Spleen (tissue), 13 donors: ENCODE measurements at places on chromosomes 11 and 22. TPM values are rescaled to one million over a fixed set of nuclear protein-coding genes. Genes with fewer than 3 reads are reported as not detected.

MPZL3 gene
- total RNA-seq = 10.7 TPM

TAF1D gene
- total RNA-seq = 244 TPM

OR2D2 gene
- total RNA-seq = 0.94 TPM

- no peak for DNase-seq
These were observed 23.5 kb upstream of the TH start for GRCh38 chr11:2194877-2195755.

- DNase-seq = peak; percentile 33
These were observed 13.2 kb downstream of the VPS37C start for GRCh38 chr11:61147791-61148620.

DNA sequence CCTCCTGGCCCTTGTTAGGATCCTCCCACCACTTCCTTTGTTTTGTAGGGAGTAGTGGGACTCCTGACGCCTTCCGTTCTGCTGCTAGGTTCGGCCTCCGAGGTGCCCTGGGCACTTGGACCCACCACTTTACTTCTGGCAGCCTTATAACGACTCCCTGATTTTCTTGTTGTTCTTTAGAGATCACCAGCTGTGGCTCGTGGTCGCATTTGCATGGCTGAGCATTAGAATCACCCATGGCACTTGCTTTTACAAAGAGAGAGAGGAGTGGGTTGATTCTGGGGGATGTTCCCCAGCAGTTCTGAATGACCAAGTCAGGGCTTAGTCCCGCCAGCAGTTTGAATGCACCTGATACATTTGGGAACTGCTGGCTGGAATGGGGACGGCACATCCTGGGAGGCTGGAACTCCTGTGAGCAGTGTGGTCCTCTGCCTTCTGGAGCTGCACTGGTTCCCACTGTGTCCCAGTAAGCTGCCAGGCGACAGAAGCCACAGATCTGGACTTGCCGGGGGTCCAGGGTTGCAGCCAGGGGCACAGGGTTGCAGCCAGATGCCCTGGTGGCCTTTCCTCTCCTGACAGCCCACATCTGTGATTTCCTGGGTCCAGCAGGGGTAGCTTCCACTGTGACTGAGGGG lies 4.1 kb downstream of the TUB start:
- DNase-seq = peak; percentile 56

DNA sequence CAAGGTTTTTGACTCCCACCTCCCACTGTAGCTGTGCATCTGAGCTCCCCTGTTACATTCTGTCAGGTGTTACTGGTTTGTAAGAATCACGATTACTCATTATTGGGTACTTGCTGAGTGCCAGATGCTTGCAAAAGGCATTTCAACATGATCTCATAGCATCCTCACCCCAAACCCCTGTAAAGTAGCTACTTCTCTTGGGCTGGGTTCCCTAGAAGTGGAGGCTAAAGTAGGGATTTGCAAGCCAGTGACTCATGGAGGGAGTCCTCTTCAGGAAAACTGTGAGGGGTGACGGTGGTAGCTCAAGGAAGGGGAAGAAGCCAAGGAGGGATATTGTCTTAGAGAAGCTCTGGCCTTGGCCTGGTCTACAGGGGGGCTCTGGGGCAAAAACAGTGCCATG lies 78.6 kb downstream of the TIMP3 start:
- no peak for DNase-seq

GRCh38 chr11:46332568-46333393 lies 14.5 kb upstream of the DGKZ start:
- peak; percentile 85 for DNase-seq

DNA sequence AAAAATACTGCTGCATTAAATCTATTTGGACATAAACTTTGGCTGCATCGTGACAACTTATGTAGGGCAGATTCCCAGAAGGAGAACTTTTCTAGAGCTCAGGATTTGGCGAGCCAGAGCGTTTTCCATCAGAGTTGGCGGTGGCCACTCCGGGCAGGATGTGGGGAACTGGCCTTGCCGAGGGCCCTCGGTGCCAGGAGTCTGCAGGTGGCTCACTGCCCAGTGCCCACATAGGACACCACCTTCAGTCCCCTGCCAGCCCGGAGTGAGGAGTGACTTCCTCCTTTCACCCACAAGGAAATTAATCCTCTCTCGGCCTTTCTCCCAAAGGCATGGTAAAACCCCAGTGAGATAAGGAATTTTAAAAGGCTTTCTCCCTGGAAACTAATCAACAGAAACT lies 1.6 kb upstream of the LGALS2 start:
- peak; percentile 84 for DNase-seq

- no peak for DNase-seq
These were observed 12.5 kb upstream of the PTPRJ start for GRCh38 chr11:47967577-47968525.

GRCh38 chr22:37610480-37611129 lies 2.0 kb downstream of the GGA1 start:
- peak; percentile 79 for DNase-seq

DNA sequence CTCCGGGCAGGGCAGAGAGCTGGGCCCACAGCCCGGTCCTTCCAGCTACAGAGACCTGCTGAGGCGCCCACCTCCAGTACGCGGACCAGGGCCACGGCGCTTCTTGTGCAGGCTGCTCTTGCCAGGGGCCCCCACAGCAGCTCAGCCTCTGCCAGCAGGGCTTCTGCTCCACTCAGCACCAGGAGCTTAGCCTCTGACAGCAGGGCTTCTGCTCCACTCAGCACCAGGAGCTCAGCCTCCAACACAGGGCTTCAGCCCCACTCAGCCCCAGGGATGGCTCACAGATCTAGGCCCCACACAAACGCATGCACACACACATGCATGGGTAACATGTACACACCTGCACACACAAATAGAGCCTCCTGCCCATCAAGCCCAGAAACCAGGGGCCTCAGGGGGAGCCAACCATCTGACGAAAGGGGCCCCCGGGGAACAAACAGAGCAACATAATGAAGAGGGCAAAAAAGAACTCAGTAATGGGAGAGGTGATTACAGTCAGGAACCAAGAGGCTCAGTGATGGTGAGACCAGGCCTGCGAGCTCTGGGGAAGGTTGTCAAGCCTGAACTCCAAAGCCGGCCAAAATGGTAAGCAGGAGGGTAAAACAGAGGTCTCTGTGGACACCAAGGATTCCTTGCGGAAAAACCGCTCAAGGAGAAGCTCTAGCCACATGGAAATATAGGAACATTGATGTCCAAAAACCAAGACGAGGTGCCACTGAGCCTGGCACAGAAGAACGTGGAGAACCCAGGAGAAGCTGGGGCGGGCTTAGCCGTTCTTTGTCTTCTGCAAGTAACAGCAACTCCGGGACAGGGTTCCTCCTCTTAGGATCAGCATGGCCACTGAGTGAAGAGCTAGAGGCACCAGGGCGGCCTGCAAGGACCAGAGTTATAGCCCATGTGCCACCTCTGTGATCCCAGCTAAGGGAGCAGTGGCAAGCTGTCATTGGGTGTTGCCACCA lies 46.5 kb downstream of the GNB1L start:
- DNase-seq = peak; percentile 65

DNA sequence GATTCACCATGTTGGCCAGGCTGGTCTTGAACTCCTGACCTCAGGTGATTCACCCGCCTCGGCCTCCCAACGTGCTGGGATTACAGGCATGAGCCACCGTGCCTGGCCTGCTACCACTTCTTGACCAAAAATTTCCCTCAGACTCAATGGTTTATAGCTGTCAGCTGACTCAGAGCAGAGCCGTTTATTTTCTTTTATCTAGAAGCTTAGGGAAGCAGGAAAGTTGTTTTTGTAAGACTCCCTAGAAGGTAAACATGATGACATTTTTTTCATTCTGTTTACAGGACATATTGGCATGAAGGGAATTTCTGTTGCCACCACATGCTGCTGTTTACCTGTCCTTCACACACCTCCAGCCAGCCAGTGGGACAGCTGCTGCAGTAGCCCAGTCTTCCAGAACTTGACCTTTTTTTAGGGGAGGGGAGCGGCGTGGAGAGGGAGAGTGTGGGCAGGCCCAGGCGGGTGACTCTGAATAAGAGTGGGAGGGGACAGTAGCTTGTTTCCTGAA lies 56.1 kb upstream of the PTPRJ start:
- peak; percentile 17 for DNase-seq

DNA sequence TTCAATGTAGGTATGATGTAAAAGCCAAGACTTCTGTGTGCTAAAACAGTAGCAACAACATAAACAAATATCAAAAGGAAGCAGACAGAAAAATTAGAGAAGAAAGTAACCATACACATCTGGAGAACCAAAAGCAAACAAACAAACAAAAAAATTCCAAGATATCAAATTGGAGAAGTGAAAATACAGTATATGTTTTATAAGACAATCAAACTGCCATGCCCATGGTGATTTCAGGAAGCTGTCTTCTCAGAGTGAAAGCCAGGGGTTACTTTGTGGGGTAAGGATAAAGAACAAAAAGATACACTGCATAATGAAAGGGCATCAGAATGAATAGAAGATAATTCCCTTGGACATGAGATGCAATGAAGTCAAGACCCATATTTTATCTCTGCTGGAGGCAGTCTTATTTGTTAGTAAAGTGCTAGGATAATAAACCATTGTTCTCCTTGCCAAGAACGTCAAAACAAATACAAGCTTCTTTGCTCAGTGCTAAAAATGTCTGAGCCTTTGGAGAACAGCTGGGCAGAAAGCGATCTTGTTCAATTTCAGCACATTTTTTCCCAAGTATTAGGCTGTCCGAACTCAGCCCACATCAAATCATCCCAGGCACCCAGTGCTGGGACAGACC lies 38.1 kb upstream of the LDLRAD3 start:
- no peak for DNase-seq

- no peak for DNase-seq
These were observed 54.4 kb downstream of the FLRT1 start for GRCh38 chr11:64089915-64090805.

- no peak for DNase-seq
These were observed 172.8 kb downstream of the FAM181B start for GRCh38 chr11:82560836-82561235.

DNA sequence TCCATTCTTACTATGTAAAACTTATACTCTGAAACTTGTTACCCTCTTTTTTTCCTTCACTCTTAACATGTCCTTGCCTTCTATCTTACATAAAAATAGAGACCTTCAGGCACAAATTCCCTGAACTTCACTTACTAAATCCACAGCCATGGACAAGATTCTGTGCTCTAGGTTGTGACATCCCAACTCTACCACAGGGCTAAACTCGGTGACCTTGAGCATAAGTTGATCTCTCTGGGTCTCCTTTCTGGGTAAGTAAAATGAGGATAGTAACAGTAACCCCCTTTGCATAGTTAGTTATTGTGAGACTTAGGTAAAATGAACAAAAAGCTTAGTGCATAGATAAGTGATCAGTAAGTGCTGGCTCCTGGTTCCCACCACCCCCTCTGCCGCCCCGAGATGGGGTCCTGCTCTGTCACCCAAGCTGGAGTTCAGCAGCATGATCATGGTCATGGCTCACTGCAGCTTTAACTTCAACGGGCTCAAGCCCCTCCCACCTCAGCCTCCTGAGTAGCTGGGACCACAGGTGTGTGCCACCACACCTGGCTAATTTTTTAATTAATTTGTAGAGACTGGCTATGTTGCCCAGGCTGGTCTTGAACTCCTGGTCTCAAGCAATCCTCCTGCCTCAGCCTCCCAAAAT lies 20.1 kb downstream of the C11orf58 start:
- DNase-seq = no peak
